NCI-H146 (cell line): ENCODE measurements at places on chromosomes 2 and 18.

- no peak for DNase-seq
Observed at GRCh38 chr18:71012789-71013188, 723.9 kb downstream of the SOCS6 start.

DNA sequence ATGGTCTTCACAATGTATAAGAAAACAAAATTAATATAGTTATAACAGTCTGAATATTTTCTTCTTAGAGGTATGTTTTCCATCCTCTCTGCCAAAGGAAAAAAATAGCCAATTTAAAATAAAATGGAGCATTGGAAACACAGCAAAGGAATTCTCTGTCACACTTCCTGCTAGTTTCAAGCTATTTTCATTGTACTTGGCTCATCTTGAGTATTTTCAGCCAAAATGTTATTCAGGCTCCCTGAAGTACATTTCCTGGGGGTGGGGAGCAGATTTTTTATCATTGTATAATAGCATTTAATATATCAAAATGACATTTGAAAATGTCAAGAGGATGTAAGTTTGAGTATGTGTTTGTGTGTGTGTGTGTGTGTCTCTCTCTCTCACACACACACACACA, 463.6 kb upstream of the REG3G start:
- no peak for DNase-seq

DNA sequence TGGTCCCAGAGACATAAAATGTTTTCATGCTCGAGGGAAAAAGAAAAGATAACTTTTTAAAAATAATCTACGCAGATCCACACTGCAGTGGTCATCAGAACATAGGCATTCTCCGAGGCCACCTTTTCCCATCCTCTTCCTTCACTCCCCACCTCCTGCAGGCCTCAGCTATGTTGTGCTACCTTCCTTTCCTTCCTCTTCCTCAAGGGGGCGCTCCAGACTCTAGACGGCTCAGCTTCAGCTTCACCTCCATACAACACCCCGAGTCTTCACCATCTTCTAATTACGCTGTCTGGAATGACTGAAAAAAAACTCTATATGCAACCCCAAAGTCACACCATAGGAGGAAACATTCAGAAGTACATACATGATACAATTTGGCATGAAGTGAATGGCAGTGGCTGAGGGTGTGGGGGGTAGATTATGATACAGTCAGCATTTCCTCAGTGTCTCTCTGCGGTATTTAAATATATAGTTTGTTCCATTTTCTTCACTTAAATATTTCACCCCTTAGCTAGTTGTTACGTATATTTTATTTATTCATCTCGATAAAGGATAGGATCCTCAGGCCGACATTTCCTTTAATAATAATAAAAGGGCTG, 583.6 kb downstream of the IRS1 start:
- no peak for DNase-seq

DNA sequence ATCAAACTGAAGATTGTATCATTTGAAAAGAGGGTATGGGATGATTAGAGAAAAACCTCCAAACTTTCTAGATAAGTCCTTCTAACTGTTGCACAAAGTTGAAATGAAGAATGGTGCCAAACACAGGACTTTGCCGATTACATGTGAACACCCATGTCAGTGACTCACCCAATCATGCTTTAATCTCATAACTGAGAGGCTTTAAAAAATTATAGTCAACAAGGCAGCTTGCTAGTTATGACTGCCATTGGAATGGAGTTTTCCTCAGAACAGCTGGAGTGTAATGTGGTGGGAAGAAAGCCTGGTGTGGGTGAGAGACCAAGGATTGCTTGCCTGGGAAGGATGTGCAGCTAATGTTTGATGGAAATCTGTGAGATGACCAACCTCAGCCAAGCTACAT, 98.2 kb upstream of the ALPP start:
- DNase-seq = no peak

- no peak for DNase-seq
Observed at GRCh38 chr2:152411154-152411553, 76.2 kb downstream of the FMNL2 start.

DNA sequence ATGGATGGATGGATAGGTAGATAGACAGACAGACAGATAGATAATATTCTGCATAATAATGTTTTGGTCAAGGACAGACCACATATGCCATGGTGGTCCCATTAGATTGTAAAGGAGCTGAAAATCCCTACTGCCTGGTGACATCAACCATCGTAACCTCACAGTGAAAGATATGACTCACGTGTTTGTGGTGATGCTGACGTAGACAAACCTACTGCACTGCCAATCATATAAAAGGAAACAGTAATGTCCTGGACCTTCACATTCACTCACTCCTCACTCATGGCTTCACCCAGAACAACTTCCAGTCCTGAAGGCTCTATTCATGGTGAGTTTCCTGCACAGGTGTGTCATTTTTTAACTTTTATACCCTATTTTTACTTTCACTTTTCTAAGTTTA, 202.9 kb upstream of the TPO start:
- no peak for DNase-seq

- no peak for DNase-seq
Observed at GRCh38 chr18:22055466-22056238, 113.7 kb upstream of the GATA6 start.

GRCh38 chr2:31660165-31660564, 79.4 kb upstream of the SRD5A2 start:
- no peak for DNase-seq

DNA sequence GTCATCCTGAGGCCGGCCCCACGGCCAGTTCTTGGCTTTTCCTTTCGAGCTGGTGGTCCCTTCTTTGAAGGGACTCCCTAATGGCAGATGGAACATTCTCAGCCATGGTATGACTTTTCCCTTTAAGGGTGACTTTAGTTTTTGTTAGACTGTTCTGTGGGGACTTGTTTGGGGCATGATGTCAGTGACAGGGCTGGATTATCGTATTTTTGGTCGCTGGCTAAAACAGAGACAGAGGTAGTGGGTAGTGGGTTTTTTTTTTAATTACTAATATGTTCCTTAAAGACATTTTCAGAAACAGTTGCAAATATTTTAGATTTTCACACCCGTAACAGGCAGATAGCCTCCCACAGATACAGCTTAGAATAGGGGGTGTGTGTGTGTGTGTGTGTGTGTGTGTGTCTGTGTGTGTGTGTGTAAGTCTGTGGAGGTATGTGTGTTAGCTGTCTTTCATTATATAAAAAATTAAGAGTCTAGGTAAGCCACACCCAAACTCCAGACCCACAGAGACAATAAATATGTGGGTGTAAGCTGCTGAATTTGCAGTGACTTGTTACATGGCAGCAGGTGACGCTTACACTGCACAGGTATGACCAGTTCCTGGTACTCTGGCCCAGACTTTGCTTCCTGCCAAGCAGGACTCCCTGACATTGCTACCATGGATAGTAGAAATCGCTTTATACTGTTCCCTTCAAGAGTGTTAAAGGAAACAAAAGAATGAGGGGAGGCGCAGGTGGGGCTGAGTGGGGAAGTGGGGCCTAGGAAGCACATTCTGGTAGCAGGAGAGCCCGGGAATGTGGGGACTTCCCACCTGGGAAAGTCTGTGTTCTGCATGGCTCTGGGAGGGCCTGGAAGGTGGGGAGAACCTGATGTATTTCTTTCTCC, 20.9 kb downstream of the NCK2 start:
- no peak for DNase-seq

DNA sequence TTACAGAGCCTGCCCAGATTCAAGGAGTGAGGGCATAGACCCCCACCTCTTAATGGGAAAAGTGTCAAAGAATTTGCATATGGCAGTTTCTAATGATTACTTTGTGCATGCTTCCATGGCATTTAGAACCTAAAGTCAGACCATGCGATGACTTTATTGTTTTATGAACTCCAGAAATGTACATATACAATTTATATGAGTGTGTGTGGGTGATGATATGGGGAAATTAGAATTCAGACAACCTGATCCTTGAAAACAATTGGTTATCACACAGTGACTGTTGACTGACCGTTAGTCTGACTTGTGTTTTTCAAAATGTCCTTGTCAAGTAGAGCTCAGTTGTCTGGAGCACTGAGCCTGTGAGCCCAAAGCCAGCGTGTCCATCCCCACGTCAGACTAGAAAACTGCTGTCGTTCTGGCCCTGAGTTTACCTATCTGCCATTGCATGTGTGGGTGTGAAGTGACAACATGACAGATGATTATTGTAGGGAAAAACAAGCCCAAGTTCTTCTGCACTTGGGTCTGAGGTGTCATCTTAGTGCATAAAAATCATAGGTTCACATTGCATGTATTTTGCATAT, 128.4 kb downstream of the MYO3B start:
- no peak for DNase-seq

DNA sequence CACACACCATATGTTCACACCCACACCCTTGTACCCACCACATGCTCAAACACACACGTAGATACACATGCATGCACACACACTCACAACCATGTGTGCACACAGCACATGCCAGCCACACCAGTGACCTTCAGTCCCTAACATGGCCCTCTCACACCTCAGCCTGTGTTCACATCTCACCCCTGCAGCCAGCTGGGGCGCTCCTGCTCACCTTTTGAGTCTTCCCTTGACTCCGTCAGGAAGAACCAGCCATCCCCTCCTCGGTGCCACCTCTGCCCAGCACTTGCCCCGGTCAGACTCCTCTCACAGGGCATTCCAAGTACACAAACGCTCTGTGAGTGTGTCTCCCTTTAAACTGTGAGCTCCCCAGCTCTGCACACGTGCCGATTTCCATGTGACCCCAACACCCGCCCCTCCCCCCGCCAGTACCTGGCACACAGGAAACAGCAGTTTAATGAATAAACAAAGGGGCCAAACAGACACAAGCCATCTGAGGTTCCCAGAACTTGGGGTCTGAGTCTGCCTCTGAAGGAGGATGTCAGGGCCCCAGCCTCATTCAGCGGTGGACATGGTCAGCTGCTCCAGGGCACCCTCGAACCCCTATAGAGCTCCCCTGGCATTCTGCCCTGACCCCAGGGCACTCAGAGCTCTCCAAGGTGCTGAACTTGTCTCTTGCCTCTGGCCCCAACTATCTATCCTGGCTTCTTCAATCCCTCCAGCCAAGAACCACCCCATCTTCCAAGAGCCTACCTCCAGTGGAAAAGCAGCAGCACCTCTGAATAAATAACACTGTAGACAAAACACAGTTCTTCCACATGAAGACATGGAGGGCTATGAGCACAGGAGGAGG, 252.9 kb downstream of the ATAD2B start:
- no peak for DNase-seq

- DNase-seq = peak; percentile 92
Observed at GRCh38 chr2:10408649-10409579, 39.2 kb downstream of the ODC1 start.

- peak; percentile 97 for DNase-seq
Observed at GRCh38 chr18:72235422-72235821, 308.7 kb downstream of the CBLN2 start.

DNA sequence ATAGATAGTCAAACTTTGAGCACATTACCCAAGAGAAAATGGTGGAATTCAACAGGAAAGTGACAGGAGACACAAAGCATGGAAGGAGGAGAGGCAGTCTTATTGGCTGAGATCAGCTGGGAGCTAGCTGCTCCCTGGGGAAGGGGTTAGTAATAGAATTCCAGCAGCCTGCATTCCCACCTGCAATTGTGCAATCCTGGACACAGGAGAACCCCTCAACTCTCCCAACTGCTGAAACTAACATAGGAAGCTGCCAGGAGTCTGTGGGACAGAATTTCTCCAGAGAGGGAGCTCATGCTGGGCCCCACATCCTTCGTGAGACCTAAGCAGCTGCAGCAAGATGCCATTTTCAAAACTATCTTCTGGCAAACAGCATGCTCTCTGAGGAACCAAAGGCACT, 69.8 kb upstream of the ACVR1C start:
- DNase-seq = no peak

- no peak for DNase-seq
Observed at GRCh38 chr18:28075501-28075900, 101.4 kb downstream of the CDH2 start.

DNA sequence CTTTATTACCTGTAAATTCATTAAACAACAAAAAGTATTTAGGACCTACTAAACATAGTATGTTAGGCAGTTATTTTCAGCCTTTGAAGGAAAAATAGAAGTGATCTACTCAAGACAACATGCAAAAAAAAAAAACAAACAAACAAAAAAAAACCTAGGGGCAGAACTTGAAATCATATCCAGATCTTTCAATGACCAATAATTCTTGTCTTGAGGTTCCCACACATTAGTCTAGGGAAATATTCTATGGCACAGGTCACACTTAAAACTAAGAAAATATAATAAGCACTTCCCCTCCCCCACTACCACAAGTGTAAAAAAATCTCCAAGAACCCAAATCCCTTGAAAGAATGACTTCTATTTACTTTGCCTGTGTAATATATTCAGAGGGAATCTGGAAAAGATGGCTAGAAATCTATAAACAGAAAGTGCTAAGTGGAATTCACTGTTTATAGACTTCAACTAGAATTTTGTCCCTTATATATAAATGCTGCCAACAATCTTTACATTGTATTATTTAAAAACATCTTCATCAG, 3.5 kb downstream of the PELI1 start:
- no peak for DNase-seq

- no peak for DNase-seq
Observed at GRCh38 chr2:1736045-1736444, 8.3 kb downstream of the PXDN start.

DNA sequence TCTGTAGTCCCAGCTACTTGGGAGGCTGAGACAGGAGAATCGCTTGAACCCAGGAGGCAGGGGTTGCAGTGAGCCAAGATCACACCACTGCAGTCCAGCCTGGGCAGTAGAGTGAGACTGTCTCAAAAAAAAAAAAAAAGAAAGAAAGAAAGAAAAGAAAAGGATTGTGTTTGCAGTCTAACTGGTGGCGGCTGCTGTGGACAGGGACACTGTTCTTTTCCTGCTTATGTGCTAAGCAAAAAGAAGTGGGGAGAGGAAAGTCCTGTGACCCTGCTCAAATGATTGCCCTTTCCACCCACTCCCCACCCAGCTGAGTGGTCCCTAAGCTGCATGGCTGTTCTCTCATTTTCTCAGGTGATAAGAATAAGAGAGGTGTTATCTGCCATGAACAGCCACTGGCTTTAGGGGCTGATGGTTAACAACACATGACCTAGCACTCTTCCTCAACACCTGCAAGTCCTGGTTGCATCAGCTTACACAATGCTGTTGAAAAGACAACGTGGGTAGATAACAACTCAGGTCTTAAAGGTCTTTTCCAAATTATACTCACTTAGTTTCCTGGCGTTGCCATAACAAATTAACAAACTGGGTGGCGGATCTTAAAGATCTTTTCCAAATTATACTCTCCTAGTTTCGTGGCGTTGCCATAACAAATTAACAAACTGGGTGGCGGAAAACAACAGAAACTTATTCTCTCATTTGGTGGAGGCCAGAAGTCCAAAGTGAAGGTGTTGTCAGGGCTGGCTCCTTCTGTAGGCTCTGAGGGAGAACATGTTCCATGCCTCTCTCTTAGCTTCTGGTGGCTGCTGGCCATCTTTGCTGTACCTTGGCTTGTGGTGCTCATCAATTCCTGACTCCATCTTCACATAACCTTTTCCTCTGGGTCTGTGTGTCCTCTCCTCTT, 90.3 kb upstream of the RTN4 start:
- no peak for DNase-seq

GRCh38 chr18:43606795-43607194, 329.5 kb upstream of the SYT4 start:
- no peak for DNase-seq

- no peak for DNase-seq
Observed at GRCh38 chr18:43054815-43055519, 60.5 kb downstream of the RIT2 start.
